ENCODE measurements at places on chromosomes 11 and 22.

DNA sequence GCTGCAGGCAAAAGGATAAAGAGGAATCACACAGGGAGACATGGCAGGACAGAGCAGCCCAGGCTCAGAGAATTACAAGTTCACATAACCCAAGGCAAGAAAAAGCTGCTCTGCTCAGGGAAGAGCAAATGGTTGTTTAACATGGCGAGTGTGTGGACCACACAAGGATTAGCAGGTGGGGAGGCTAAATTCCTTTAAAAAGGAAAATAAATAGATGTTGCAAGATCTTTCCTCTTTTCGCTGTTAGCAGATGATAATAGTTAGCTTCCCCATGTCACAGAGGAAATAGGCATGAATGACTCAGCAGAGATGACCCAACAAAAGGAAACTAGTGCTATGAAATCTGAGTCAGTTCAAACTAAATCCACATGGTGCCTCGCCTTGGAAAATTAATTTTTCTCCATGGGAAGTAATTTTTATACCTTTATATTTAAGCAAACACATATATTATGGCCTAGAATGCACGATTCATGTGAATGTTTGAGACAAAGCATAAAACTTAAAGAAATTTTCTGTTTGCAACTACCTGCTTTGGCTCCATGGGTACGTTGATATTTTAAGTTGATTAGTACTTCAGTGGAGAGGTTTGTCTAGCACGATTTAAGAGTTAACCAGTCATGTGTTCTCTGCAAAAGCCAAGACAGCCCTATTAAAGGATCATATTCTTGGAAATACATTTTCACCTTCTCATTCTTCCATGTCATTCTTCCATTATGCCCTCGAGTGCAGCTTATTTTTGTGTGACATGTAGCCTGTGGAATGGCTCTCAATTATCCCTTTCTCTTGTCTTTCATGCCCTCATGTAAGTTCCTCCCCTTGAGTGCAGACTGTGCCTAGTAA lies 38.5 kb upstream of the FJX1 start:
- no peak for DNase-seq

DNA sequence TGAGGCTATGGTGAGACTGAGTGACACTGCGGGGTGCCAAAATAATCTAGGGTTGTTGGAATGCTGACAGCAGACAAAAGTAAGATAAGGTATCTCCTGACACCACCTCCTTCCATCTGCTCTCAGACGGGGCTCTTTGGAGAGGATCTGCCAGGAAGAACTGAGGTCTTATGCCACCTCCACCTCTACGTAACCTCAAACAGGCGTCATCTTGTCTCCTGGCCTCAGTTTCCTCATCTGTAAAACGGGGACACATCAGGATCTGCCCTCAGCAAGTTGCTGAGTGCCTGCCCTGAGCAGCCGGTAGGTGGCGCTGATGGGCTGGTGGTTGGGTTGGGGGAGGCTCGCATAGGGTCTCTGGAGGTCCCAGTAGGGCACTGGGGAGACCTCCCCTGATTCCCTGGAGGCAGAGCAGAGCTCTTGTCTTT lies 1.7 kb upstream of the MYEOV start:
- no peak for DNase-seq

DNA sequence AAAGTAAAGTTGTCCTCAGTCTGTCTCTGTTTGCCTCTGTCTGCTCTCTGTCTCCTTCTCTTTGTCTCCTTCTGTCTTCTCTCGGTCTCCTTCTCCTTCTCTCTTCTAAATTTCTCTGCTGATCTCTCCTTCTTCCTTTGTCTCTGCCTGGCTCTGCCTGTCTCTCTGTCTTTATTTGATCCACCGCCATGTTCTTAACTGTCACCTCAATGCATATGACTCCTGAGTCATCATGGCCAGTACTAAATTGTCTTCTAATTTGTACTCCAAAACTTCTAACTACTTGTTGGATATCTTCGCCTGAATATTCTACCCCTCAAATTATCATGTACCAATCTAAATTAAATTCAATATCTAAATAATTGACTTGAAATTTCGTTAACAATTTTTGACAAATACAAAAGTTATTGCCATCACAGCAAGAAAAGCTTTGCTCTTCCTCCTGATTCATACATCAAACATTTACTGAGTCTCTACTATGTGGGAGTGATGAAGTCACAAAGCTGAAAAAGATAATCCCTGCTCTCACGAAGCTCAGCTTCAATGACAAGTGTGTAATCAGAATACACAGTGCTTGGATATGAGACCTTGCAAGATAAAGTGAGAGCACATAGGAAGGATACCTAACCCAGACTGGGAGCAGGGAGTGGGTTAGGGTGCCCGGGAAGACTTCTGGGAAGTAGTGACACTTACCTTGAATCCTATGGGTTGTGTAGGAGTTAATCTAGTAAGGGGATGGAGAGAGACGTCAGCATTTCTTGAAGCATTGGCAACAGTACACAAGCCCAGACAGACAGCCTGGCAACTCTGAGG lies 193.0 kb downstream of the MAML2 start:
- no peak for DNase-seq

GRCh38 chr22:37054600-37055365 lies 3.2 kb downstream of the KCTD17 start:
- no peak for DNase-seq

GRCh38 chr11:31645747-31646146 lies 136.2 kb downstream of the ELP4 start:
- DNase-seq = no peak

DNA sequence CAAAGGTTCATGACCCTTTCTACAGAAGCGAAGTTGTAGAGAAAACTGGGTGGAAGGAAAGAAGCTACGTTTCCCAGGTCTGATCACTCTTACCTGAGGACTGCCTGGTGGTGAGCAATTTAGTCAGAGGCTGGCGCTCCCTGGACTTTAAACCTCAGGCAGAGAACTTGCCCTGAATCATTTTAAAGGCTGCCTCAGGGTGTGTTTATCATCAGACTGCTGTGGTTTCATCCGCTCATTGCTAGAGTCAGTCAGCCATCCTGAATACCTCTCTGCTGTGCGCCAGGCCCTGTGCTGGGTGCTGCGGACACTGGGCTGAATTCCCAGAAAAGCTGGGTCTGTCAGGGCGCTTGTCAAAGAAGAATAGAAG lies 2.7 kb downstream of the DTX4 start:
- no peak for DNase-seq

DNA sequence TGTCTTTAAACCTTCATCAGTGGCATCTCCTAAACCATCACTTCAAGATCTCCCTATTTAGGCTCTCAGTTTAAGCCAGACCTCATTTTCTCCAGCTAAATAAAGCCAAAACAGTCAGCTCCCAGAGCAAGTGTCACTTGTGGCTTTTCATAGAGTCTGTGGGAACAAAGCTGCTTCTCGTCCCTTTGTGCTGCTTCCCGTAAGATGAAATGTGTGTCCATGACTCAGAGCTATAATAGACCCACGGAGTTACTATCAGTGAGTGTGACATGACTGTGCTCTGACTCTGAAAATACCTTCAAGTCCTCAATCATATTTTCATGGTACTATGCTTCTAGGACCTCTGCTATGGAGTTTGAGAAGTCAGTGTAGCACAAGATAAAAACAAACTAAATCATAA lies 57.3 kb upstream of the SLN start:
- no peak for DNase-seq

DNA sequence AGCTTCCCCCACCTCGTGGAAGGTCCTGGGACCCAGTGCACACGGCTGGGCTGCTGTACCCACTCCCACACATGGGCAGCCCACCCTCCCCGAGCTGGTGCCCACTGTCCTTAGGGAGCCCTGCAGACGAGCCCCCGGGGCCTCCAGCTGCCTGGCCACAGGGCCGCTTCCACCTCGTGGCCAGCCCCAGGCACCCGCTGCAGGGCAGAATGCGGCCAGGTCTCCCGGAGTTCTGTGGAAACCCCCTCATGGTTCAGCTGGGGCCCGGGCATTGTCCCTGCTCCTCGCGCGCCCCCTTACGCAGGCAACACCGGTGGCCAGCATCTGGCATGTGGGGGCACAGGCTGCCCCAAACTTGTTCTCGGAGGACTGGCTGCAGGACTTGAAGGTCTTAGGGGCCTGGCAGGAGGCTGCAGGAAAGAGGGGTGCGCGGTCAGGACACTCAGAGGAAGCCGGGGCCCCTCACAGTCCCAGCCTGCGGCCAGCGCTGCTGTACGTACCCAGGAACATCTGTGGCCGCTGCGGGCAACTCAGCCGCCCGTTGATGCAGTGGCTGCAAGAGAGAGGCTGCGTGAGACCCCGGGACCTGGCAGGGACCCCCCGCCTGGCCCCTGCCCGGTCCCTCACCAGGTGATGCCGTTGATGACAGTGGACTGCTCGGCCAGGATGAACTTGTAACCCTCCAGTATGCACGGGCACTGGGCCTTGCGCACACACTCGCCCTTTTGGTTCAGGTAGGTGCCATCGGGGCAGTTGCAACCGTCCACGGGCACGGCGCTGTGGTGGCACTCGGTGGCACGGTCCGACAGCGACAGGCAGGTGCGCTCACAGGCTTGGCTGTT lies 9.7 kb downstream of the MUC6 start:
- DNase-seq = no peak

- no peak for DNase-seq
Measured at GRCh38 chr11:110613197-110613918, 98.9 kb downstream of the ARHGAP20 start.

DNA sequence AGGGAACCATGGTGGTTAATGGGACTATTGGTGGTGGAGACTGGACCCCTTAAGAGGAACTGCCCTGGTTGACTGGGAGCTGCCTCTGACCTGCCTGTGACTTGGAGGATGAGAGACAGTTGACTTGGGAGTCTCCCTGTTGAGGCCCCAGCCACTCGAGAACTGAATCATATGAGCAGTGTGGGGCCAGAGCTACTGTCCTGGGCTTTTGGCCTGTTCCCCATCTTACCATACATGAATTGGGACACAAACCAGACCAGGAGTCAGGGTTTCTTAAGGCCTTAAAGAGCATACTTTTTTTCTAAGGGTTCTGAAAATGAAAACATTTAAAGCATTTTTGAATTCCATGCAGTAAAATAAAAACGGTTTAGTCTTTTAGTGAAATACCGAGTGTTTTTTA lies 92.8 kb downstream of the TEAD1 start:
- DNase-seq = no peak

DNA sequence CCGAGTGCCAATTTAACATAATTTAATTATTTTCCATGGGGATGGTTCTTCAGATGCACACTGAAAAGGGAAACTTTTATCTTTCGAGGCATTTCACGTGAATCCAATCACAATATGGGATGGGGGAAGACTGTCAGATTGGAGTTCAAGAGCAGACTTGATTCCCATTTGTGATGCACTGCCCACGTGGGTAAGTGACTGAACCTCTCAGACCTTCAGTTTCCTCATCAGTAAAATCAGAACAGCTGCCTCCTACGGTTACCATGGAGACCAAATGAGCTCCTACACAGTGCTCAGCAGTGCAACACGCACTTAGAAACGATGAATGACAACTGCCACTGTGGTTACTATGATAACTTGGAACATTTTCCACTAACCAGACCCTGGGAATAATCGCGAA lies 21.7 kb downstream of the KIAA0930 start:
- DNase-seq = peak; percentile 30

DNA sequence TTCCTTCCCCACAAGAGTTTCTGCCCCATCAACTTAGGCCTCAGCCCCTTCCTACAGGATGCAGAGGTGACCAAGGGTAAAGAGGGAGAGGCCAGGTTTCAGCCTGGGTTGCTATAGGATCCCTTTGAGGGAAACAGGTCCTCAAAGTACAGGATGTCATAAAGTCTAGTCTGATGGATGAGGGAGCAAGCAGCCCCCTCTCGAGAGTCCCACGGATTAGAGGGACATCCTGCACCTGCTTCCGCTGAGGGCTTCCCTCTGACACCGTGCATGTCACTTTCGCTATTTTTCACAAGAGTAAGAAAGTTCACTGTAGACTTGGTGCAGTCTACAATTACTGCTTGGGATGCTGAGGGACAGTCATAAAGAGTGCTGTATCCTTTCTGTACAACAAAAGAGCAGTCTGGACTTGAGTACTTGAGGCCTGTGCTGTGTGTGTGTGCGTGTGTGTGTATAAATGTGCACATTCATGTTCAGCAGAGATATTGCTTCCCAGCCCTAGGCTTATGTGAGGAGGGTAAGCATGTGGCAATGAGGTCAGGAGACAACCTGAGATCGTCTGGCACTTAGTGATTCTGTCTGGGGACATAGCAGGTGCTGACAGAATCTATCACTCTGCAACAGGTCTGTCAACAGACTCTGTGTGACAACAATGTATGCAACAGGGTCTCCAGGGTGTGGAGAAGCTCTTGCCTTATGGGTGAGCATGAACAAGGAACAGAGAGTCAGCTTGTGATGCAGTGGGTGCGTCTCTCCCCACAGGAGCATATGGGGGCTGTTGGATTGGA lies 18.0 kb upstream of the CHST1 start:
- DNase-seq = no peak

- no peak for DNase-seq
Measured at GRCh38 chr22:37775785-37776638, 31.7 kb upstream of the GCAT start.

All from stimulated activated CD4-positive, alpha-beta T cell treated with anti-CD3 and anti-CD28 coated beads, Interleukin-15, amount 100 ng/mL, for 48 hours (primary cell).